ENCODE measurements at places on chromosomes 7 and 10.

DNA sequence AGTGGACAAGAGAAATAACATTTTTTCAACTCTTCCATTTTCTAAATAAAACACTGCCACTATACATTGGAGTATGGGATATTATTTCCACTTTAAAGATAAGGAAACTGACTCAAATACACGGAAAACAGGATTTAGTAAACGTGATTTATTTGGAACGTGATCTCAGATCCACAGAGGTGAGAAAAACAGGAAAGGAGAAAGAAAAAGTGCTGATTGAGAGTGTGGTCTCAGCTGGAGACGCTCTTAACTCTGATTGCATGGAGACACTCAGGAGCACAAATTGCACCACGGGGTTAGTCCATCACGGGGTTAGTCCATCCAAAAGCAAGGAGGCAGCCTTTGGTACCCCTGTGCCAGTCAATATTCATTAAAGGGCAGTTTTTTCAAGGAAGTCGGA, 142.5 kb downstream of the GNAT3 start:
- no peak for DNase-seq

- DNase-seq: no peak
These were observed 187.6 kb downstream of the NSUN6 start for GRCh38 chr10:18463673-18464211.

- DNase-seq: no peak
These were observed 59.4 kb downstream of the CDK14 start for GRCh38 chr7:90655566-90655965.

DNA sequence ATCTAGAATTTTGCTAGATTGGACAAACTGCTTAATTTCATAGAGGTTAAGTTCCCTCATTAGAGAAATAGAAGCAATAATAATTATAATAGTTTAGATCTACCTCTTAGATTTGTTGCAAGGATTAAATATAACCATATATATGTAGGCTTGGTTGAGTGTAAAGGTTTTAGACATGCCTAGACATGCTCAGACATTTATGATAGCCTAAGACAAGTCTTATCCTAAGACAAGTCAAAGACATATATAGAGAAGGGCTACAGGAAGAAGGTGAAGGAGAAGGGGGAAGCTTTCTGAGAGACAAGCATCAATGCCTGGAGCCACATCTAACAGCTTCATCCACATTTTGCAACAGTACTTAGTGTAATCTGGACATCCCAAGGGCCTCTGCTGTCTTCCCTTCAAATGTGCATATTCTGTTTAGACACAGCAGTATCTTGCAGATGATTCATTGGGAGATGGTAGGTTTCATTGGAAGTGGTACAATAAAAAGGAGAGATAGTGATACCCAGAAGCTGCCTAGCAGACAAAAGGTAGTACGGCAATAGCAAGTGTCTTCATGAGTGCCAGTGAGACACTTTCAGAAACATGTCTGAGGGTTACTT, 146.5 kb downstream of the HGF start:
- DNase-seq: no peak

- DNase-seq: no peak
These were observed 53.1 kb downstream of the CPED1 start for GRCh38 chr7:121041516-121042148.

DNA sequence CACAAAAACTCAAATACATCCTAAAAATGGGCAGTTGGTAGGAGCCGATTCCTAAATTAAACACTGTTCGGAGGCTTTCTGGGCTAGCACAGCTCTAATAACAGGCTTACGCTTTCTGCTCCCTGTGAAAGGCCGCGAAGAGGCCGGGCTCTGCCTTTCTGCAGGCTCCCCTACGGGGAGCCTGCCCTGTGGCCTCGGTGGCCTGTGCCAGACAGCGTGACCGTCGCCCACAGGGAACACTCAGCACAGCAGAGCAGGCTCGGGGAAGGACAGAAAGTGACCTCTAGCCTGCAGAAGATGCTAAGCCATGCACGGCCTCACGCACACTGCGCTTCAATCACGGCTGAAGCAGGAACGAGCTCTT, 64.2 kb downstream of the DIP2C start:
- DNase-seq: no peak

DNA sequence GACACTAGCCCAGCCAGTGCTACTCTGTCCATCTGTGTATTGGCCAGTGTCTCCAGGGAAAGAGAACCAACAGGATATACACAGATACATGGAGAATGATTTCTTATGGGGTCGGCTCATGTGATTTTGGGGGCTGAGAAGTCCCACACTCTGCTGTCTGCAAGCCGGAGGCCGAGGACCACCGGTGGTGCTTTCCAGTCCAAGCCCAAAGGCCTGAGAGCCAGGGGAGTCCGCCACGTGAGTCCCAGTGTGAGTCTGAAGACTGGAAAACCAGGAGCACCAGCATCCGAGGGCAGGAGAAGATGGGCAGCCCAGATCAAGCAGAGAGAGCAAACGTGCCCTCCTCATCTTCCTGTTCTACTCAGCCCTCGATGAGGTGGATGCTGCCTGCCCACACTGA, 71.5 kb downstream of the C10orf143 start:
- DNase-seq: no peak

DNA sequence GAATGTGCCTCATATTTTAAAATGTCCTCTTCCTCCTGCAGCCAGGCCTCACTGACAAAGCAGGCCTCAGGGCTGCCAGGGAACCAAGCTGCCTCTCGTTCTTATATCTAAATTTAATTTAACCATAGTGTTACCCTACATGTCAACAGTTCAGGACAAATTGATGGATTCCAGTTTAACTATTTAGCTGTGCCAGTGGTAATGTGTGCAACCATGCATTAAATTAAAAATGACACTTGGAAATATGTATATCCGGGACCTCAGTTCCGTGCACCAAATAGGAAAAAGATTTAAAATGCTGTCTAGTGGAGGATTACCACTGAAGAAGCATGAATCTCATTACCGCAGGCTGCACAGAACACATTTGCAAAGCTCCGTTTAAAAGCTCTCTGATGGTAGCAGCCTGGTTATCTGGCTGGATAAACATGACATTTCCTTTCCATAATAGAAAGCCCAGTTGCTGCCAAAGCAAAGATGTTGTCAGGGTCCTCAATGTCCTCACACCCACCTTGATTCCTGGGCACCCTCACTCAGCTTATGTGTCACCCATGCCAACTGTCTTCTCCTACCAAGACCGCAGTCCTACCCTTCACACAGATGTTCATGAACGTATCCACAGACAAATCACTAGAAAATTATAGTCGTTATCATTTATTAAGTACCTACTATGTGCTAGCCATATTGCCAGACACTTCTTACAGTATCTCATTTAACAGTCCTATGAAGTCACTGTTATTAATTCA, 73.3 kb upstream of the FRMD4A start:
- no peak for DNase-seq

DNA sequence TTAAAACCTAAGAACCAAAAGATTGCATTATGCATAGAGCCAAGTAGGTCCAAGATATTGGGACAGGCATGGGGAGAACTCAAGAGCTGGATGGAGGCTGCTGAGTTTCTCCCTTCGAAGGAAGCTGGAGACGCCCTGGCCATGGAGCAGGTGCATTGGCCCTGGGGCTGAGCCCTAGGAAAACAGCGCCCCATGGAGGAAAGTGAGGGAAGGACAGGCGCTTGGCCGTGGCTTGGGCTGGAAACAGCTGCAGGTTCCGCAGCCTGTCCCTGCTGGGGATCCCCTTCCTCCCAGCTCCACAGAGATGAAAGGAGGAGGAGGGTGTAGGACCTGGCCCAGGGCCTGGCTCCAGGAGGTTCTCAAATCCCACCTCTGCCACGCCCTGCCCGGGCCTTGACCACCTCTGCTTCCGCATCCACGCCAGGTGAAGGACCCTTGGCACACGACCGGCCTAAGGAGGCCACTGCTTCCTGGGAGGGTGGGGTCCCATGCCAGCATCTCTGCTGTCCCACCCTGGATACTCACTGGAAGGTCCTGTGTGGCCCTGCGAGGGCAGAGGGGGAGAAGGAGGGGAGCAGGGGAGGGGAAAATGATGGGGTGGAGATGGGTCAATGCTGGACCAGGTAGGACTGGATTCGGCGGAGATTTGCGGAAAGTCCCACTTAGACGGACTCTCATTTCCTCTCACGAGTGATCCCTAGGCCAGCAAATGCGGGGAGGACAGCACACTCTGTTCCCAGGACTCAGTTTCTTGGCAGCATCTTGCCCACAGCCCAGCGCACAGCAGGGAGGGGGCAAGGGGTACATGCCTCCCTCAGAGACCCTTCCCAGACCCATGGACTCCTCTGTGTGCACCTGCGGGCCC, 258.6 kb upstream of the TCERG1L start:
- DNase-seq: no peak

DNA sequence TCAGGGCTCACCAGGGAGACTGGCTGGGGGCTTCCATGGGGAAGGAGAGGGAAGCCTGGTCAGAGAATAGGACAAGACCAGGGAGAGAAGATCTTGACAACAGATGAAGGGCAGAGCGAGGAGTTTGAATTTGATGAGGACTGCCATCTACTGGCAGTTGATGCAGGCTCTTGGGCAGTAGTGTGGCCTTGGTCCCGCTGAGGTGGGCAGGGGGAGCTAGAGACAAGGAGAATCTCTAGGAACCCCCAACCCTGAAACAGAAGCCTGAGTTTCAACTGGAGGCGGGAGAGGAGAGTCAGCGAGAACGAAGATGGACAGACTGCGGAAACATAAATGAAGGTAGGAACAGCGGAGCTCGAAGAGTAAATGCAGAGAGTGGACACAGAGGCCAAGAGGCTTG, 81.0 kb downstream of the PPP1R3C start:
- DNase-seq: no peak

GRCh38 chr7:42217053-42217452, 20.0 kb downstream of the GLI3 start:
- no peak for DNase-seq

- DNase-seq: peak; percentile 38
These were observed at the start of gene FEZF1 for GRCh38 chr7:122304319-122304975. Gene FEZF1 (minus strand): TSS chr7:122304750. CDS start chr7:122304437, 313 bp downstream.

DNA sequence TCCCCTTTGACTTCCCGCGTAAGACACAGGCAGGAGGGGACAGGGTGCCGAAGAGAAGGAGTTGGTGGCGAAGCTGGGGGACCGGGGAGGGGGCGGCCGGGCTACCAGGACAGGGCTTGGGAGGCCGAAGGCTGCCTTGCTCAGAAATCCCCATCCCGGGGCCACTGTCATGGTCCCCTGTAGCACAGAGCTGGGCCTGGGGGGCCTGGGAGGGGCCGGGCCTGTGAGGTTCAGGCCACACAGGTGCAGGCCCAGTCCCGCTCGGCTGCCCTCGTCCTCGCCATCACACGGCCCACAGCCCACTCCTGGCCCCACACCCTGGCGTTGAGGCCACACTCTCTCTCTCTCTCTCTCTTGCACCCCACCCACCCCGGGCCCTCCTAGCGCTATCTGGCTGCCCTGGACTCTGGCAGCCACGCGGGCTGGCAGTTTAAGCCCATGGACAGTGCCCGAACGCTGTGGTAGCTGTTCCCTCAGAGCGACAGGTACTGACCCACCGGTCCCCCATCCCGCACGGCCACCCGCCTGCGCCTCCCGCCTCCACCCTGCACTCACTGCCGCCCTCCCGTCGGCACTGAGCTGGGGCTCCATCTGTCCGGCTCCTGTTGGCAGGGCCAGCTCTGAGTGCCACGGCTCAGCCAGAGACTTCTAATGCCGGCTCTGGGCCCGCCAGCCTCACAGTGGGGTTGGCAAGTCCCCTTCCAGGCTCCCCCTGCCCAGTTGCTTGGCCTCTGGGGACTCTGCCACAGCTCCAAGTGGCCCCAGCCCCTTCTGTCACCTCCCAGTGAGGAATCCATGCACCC, 28.0 kb downstream of the TTYH3 start:
- no peak for DNase-seq

DNA sequence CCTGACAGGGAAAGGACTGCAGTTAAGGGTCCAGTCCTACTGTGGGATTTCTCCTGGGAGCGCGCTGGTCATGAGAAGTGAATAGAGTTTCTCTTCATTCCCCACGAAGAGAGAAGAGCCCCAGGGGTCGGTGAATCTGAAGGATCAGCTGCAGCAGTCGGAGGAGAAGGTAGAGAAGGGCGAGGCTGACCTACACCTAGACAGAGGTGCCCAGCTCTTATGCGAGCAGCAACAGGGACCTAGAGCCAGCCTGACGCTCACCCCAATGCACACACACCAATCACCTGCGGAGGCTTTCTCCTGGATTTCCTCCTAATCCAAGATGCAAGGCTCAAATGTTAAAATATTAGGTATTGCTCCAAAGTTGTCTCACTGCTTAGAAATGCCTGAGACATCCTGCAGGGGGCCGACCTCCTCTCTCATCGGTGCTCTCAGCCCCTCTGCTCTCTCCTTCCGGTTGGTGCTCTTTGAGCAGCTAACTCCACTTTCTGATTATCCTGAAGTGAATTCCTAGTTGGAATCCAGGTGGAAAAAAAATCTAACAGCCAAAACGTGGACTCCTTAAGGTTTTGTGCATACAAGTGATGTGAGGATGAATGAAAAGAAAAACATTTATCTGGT, 176.4 kb downstream of the AHR start:
- no peak for DNase-seq

DNA sequence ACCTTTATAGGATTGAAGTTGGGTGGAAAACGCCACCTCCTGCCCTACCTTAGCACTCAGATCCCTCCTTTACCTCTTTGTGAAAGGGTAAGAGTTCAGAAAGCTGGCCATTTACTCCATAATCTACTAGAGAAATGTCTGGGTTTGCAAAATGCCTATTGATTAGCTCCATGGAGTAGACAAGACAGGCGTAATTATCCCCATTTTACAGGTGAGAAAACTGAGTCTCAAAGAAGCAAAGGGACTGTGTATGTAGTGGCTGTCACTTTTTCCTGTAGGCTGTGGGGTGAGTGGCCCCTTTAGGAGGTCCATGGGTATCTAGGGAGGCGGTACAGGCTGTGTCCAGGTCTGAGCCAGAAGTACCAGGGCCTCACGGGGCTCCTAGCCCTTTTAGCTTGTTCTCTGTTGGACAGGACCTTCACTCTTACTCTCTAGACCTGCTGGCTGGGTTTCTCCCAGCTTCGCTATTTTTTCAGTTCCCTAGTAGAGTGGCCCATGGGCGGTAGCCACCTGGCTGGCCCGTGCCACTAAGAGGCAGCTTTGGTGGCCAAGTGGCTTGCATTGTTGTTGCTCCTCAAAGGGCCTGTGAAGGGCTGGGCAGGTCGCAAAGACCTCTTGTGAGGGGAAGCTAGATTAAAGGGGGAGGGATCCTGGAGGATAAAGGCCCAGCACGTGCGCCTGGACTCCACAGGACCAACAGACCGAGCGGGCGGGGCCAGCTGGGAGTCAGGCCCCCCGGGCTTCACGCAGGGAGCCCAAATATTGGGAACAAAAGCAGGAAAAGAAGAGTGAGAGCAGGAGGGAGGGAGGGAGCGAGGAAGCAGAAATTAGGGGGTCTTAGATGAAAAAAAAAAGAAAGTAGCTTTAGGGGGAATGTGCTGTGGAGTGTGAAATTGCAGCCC, 4.7 kb upstream of the PAX2 start:
- no peak for DNase-seq

GRCh38 chr7:102985176-102985783, 72.5 kb downstream of the LRRC17 start:
- no peak for DNase-seq

- no peak for DNase-seq
These were observed 47.7 kb downstream of the TNRC18 start for GRCh38 chr7:5375925-5376324.

- DNase-seq: no peak
These were observed 101.3 kb downstream of the COL28A1 start for GRCh38 chr7:7434329-7434728.

Measured in NCI-H2171 (cell line).